Thoracic aorta (tissue), 2 donors: ENCODE measurements at places on chromosomes 2 and 18. TPM values are rescaled to one million over a fixed set of nuclear protein-coding genes. Genes with fewer than 3 reads are reported as not detected.

DNA sequence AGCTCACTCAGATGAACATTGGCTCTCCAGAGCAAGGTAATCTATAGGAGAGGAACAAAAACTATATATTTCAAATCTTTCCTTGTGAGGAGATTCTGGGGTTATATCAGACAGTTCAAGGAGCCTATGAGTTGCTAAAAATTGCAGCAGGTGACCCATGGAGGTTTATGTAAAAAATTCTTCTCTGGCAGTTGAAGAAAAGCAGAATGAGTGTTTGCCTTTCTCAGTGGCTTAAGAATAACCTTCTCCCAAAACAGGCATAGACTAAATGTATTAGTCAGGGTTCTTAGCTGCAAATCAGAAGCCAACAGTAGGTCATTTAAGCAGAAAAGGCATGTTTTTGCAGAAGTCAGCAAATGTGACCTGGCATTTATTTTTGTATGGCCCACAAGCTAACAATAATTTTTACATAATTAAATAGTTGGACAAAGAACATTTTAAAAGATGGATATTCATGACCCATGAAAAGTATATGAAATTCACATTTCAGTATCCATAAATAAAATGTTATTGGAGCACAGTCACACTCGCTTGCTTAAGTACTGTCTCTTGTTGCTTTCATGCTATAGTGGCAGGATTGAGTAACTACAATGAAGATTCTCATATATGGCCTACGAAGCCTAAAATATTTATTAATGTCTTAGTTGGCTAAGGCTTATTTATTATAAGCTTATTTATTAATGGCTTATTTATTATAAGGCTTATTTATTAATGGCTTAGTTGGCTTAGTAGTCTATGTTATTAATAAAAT is 93.4 kb upstream of the TLK1 start:
- DNase-seq: no peak
- H3K4me1 ChIP-seq: no peaks in the 10 kb centered on the region
- H3K27ac ChIP-seq: no peak overlapping the region
- H3K27me3 ChIP-seq: no peaks in the 10 kb centered on the region
- no peak overlapping the region for H3K4me3 ChIP-seq

- H3K36me3 ChIP-seq: no peaks in the 10 kb centered on the region
- no peaks in the 10 kb centered on the region for H3K27me3 ChIP-seq
- H3K4me3 ChIP-seq: no peak overlapping the region
- H3K4me1 ChIP-seq: no peaks in the 10 kb centered on the region
- H3K27ac ChIP-seq: no peak overlapping the region
These were observed 49.3 kb upstream of the PROKR1 start for GRCh38 chr2:68594041-68594440.

Gene TUBB6
- total RNA-seq: 454 TPM

Gene TRABD2A
- 0.54 TPM for total RNA-seq

DNA sequence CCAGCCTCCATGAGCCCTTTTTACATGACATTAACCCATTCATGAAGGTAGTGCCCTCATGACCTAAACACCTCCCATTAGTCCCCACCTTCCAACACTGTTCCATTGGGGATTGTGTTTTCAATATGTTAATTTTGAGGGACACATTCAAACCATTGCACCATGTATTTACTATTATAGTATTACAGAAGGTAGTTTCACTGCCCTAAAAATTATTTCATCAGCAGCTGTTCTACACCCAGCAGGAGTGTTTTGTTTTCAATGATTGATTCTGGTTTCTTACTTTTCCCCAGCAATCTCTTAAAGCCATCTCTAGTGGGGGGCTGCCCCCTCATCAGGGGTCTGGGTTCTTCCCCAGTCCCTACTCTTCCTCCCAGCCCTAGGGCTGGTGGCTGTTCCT is 71.9 kb downstream of the CERS6 start:
- H3K27ac ChIP-seq: no peak overlapping the region
- no peak for DNase-seq
- no peaks in the 10 kb centered on the region for H3K36me3 ChIP-seq
- no peak overlapping the region for H3K4me3 ChIP-seq

DNA sequence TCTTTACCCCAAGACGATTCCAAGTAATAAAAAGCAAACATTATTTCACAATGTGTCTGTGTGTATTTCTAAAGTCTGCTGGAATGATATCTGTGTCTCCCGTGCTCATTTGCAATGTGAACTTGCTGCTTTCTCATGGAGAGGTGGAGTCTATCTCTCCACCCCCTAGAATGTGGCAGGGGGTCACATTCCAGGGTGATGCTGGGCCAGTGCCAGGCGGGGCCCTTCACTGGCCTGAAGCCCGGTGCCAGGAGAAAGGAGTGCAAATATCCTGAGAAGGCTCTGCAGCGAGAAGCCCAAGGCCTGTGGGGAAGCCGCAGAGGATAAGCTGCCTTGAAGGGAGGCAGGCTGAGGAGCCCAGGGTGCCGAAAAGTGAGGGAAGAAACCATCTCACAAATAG is 26.8 kb upstream of the LDLRAD4 start:
- no peaks in the 10 kb centered on the region for H3K4me1 ChIP-seq
- H3K27ac ChIP-seq: no peak overlapping the region

Gene CCDC138
- total RNA-seq: 1.1 TPM

GRCh38 chr2:215973954-215974699 is 39.2 kb downstream of the MREG start:
- peaks cover 21% of the 10 kb centered on the region for H3K4me1 ChIP-seq
- DNase-seq: no peak
- H3K36me3 ChIP-seq: no peaks in the 10 kb centered on the region

Gene PCARE
- not detected for total RNA-seq
